ENCODE measurements at places on chromosomes 1 and 21.

DNA sequence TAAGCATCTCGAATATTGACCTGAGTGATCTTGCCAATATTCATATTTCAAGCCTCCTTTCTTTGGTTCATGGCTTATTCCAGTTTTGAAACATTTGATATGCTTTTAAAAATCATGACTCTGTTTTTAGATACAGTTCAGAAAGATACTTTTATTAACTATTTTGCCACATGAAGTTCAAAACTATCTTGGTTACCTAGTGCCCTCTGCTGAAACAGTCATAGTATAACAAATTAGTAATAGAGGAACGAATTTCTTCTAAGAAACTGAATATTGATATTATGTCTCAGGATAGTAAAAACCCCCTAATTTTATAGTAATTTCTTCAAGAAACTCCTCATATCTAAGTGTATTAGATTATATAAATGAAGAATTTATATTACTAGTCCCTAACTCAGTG lies 52.6 kb upstream of the RC3H1 start:
- no peak for DNase-seq

DNA sequence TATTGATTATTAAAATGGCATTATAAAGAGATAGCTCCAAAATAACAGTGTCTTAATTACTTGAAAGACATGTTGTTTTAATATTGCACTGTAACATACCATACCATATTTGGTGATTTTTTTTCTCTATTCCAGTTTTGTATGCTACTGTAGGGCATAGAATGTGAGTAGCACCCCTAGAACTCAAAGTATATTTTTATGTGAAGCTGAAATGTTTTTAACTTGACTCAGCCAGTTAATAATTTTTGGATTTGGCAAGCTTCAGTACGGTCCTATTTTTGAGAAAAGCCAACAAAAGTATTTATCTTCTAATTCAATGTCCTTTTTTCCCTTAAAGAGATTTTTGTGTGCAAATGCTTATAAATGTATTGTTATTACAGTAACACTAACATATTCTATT lies 593.8 kb downstream of the USP25 start:
- no peak for DNase-seq

- DNase-seq: no peak
Measured at GRCh38 chr1:217892750-217893149, 261.6 kb downstream of the SPATA17 start.

DNA sequence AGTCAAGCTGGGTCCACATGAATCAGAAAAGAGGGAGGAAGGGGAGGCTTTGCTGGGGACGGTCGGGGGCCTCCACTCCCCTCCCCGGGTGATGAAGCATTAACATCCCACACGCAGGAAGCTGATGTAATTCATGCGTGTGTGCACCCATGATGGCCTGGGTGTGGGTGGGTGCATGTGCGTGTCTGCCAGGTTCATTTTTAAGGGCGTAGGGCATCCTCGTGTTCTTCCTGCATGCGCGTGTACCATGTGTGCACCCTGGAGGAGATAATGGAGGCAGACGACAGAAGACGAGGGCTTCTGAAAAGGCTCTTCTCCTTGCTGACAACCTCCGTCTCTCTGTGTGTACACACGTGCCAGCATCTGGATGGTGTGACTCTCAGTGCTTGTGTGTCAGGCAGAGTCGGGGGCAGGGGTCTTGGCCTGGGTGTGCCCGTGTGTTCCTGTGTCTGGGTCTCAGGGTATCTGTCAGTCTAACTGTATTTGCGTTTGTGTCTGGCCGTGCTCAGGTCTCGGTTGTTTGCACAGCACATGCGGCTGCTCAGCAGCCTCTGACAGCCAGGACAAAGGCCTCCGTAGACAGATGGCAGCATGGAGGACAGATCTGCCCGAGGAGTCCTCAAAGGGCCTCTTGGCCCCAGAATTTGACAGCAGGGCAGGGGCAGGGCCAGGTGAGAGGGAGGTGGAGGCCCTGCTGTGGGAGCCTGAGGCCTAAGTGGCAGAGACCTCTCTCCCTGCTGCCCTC lies 2.4 kb downstream of the RAP1GAP start:
- DNase-seq: no peak

- DNase-seq: no peak
Measured at GRCh38 chr1:14605945-14606344, 7.5 kb downstream of the KAZN start.

DNA sequence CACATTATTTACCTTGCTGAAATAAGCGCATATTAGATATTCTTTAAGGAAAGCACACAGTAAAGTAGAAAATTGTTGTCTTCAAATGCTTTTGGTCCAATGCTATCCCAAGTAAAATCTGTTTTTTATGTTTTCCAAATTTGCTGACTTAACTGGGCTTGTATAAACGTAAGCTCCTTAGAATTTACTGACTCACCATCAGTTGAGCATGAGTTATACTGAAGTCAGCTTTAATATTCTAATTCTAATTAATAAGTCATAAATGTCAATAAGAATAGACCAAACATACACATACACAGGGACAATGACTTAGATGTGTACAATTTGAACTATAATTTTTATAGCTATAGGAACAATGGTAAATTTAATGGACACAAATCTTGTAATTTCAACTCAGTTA lies 319.2 kb downstream of the TPR start:
- no peak for DNase-seq

- no peak for DNase-seq
Measured at GRCh38 chr1:248703674-248704073, 1.1 kb upstream of the OR14I1 start.

DNA sequence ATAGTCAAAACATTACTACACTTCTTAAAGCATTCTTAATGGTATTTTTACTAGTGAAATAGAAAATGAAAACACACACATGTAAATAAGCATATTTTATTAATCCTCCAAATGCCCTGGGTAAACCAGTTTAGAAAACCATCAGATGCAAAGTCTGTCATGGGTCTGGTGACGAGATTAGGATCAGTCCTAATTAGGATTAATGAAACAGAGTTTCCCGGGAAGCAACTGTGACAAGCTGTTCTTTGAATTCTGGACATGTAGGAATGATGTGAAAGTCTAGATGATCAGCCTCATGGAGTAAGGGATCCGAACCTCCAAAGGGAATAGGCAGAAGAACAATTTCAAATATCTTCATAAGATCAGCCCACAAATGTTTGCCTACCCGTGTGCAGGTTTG lies 250.2 kb downstream of the KIF26B start:
- no peak for DNase-seq

GRCh38 chr21:41589620-41590175 lies 81.7 kb upstream of the TMPRSS2 start:
- DNase-seq: no peak

- no peak for DNase-seq
Measured at GRCh38 chr1:7813677-7814373, 29.7 kb downstream of the PER3 start.

Data from GM12892 (cell line).